ENCODE measurements at places on chromosomes 3 and 15.

DNA sequence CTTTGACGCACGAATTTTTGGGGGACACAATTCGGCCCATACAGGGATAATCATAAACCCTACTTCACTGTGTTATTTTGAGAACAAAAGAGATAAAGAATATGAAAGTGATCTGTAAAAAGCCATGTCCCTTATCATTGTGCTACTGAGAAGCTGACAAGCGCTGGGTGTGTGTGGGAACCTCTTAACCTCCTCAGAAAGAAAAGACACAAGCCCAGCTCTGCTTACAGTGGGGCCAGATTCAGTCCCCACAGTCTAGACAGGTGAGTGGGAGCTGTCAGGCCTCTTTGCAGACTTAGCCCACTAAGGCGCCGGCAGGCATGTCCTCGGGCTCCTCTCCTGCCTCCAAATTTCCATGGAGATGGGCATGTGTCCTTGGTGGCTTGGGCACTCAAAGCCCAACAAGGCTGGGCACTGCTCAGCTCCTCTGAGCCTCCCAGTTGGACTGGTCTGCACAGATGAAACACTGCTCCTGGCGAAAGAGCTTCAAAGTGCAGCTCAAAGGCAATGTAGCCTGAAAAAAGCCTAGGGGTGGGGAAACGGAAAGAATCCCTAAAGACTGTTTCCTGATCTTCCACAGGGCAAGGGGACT, 64.4 kb upstream of the ETV5 start:
- DNase-seq: no peak

DNA sequence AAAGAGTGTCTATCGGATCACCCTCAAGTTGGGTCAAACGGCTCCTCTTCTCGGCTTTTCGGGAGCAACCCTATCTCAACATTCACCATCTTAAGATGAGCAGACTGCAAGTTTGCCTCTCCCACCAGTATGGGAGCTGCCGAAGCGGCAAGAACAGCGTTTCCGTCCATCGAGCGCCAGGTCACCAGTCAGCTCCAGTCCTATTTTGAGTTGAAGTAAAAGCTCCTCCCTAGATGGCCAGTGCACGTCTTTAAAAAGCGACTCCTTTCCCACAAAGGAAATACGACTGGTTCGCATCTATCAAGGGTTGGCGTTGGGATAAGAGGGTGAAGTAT, 369 bp upstream of the U2SURP start:
- no peak for DNase-seq

- DNase-seq: no peak
Observed at GRCh38 chr3:29488922-29489321, 208.1 kb downstream of the RBMS3 start.

DNA sequence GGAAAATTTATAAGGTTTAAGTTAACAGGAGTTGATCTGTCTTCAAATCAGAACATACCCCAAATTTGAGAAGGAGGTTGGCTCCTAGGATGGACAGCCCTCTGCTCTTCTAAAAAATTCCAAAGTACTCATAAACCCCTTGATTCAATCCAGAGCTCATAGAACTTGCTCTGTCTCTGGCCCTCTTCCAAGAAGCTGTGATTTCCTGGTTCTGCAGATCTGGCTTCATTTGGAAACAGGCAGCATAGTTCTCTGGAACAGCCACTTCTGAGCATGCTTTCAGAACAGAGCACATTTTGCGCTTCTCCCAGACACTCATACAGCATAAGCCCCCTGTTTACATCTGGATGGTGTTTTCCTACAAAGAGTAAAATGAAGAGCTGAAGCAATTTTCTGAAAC, 96.7 kb downstream of the KBTBD8 start:
- DNase-seq: no peak

DNA sequence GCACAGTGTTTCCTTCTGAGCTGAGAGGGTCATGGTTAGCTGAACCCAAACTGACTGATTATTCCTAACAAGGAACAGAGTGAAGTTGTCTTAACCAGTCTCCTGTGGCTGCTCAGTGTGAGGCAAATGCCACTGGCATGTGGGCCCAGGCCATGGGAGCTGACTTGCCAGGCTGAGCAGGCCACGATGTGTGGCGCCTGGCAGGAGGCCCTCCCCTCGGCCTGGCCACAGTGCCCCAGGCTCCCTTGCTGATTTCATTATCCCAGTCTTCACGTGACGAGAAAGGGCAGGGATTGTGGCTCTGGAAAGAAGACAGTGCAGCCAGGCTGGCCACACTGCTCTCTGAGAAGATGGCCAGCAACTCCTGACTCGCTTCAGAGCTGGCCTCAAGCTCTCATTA, 58.8 kb downstream of the SLCO2A1 start:
- no peak for DNase-seq

DNA sequence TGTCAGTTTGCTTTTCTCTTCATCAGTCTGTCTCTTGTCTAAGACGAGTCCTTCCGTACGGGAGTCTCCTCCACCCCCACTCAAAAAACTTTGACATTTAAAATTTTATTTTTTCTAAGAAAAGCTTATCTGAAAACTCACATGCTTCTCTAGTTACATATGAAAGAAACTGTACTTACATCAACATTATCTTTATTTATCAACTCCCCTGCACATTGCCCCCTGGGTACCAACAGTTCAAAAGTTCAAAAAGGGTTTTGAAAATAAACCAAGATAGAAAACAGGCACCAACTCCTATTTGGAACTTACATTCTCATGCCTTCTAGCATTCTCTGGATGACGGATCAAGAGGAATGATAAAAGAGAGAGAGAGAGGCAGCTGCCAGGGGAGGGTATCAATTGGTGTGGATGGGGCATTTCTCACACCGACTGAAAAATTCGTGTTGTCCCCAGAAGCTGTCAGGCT, 182.5 kb downstream of the FOXP1 start:
- no peak for DNase-seq

- no peak for DNase-seq
Observed at GRCh38 chr3:79383402-79384012, 384.3 kb downstream of the ROBO1 start.

DNA sequence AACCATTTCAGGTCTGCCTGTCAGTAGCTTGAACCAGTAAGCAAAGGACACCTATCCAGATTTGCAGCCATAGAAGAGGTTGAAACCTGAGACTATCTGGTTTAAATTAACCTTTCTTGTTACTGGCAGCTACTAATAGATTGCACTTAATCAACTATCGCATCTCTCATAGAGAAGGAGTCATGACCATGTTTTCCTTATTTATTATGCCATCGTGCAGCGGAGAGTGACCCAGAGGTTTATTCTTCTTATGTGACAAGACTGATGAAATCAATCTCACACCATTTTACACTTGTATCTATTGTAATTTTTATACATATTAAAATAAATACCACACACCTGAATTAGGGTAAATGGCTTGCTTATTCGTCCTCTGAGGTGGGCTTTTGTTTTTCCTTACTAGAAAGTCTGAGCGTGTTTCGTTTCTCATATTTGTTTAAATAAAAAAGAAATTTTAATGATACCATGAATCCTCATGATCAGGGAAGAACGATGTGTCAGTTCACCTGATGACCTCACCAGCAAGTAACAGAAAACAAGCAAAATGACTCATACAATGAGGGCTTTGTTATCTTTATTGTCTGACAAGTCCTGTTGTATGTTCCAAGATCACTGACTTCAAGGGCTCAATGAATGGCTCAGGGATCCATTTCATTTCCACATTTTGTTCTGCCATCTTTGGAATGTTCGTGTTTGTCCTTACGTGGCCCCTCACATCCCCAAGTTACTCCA, 379.5 kb upstream of the DPH6 start:
- no peak for DNase-seq

- no peak for DNase-seq
Observed at GRCh38 chr3:46380471-46381221, 9.9 kb downstream of the CCR5 start.

- DNase-seq: no peak
Observed at GRCh38 chr3:49213541-49213943, 42.1 kb downstream of the KLHDC8B start.

DNA sequence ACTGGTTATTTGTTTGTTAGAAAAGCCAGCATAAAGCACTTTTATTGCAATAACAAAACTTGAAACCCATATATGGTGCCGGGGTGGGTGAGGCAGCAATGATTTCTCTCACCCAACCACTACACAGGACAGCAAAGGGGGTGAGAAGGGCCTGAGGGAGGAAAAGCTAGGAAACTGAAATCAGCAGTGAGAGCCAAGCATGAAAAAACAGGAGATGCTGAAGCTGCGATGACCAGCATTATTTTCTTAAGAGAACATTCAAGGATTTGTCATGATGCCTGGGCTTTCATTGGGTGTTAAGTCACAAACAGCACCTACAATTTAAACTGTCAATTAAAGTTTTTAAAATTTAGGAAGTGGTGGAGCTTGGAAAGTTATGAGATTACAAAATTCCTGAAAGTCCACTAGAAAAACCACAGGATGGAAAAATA, 11.9 kb upstream of the TM4SF4 start:
- no peak for DNase-seq

GRCh38 chr3:160707187-160707794, 30.3 kb downstream of the ARL14 start:
- DNase-seq: no peak

DNA sequence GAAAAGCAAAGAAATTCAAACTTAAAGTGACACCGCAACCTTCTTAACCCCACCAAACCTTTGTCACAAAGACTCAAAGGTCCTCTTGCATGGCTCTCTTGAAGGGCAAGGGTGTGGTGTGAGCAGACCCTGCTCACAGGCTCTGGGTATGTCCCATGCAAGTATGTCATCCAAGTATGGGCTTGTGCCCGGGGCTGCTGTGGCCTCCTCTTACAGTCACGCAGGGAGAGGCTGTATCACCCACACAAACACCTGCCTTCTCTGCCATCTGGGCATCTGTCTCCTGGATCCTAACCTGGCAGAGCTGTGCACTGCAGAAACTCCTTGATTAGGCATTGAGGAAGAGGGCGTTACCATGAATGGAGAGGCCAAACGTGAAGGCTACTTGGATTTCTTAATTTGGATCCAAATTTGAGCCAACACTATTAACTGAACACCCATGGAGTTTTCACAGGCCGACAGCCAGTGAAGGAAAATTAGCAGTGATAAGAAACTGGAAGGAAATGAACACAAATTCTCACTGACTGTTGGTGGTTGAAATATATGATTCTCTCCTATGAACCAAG, 146.6 kb downstream of the DUT start:
- no peak for DNase-seq

GRCh38 chr15:73818308-73818985, 54.9 kb upstream of the TBC1D21 start:
- DNase-seq: no peak

- DNase-seq: no peak
Observed at GRCh38 chr3:126618021-126618420, 36.9 kb downstream of the TXNRD3 start.

GRCh38 chr15:45391746-45392583, 13.6 kb upstream of the GATM start:
- DNase-seq: no peak

DNA sequence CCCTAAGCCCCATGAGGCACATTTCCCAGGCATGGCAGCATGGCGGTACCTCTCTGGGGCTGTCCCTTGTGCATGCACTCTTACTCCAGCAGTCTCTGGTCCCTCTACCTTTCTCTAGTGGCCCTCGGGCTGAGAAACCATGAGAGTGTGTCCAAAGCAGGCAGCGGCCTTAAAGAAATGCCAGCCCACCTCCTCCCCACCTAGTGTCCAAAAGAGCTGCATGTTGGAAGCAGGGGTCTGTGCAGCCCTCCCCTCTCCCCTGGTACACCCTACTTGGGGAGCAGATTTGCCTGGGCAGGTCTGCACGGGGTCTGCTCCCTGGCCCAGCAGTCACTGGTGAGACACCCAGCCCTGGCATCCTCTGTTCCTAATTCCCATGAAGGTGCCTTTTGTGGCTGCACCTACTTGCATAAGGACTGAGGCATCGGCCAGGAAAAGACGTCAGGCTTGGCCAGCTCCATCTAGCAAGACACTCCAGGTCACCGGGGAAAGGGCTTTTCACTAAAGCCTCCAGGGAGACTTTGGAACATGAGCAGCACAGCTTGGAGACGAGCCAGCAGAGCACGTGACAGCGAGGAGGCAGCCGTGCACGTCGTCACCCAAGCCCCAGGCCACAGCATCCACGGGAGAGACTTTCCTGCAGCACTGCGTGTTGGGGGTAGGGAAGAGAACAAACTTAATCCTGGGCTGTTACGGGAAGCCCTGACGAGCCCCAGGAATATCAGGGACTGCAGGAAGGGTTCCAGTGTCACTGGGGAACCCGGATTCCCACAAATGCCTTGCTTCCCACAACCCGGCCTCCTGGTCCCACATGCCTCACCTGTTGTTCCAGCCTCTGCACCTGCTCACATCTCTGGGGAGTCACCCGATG, 38.8 kb downstream of the TM2D3 start:
- DNase-seq: no peak

GRCh38 chr3:38980938-38981337, 70.8 kb downstream of the SCN11A start:
- DNase-seq: no peak

GRCh38 chr3:42226470-42227425, 39.2 kb downstream of the CCK start:
- DNase-seq: no peak

- no peak for DNase-seq
Observed at GRCh38 chr3:111820651-111821050, 38.4 kb upstream of the PHLDB2 start.

- no peak for DNase-seq
Observed at GRCh38 chr3:139427283-139428060, 38.0 kb upstream of the COPB2 start.

GRCh38 chr3:9951126-9951525, 1.1 kb downstream of the PRRT3 start:
- no peak for DNase-seq

DNA sequence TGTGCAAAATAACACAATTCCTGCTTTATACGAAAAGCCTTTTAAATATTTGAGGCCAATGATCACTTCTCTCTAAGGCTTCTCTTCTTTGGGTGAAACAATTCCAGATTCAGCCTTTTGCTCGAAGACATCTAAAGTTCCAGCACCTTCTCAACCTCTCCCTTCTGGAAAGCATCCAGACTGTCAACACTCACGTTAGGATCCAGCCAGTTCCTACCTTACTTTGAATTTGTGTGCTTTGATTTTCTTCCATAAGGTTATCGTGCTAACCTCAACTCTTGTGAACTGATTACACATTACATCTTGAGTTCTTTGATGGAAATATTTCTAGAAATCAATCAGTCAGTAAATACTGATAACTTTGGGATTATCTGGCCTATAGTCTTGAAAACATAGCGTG, 125.3 kb upstream of the ETV5 start:
- DNase-seq: no peak

GRCh38 chr15:63051156-63052066, 8.9 kb downstream of the TPM1 start:
- no peak for DNase-seq

DNA sequence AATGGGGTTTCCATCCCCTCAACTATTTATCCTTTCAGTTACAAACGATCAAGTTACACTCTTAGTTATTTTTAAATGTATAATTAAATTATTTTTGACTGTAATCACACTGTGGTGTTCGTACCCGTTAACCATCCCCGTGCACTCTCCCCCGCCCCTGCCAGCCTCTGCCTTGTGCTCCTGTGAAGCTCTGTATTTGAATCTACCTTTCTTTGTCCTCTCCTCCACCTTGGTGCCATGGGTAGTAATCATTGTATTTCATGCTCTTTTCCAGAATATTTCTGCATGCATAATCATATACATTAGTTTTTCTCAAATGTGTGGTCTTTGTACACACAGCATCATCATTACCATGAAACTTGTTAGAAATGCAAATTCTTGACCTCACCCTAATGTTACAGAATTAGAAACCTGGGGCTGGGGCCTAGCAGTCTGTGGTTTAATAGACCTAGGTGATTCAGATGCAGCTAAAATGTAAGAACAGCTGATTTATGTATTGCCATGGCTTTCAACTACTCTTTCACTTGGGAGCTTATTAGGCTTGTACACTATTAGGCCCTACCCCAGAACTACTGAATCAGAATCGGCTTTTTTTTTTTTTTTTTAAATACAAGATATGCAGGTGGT, 91.5 kb downstream of the STT3B start:
- DNase-seq: no peak

GRCh38 chr3:122350814-122351418, 25.9 kb downstream of the CSTA start:
- DNase-seq: no peak

Data from stimulated activated CD4-positive, alpha-beta T cell treated with anti-CD3 and anti-CD28 coated beads, Interleukin-1b, Interleukin-23, amount 100 ng/mL, for 1 hour (primary cell).